Lung microvascular endothelial cell (primary cell): ENCODE measurements at places on chromosomes 16 and 17.

DNA sequence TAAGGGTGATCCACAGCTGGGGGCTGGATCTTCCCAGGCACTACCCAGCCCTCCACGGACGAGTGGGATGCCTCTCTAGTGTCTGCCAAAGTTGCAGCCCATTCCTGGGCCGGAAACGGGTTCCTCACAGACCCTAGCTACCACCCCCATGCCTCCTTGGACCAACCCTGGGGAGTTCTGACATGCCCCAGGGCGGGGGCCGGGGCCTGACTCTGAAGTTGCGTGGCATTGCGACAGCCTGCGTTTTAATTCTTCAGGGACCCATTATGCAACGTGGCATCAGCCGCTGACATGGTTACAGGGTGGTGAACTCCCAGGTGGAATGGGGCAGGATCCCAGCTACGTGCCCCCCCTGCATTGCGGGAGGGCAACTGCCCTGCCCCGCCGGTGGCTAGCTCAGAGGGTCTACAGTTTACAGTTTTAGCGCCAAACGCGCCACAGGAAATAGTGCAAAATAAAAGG is 2.7 kb downstream of the CBX4 start:
- no peak for DNase-seq

- no peak for DNase-seq
These were observed 617.3 kb upstream of the GOT2 start for GRCh38 chr16:59351305-59351903.

- DNase-seq: no peak
These were observed 2.6 kb upstream of the N4BP1 start for GRCh38 chr16:48612611-48613010.

DNA sequence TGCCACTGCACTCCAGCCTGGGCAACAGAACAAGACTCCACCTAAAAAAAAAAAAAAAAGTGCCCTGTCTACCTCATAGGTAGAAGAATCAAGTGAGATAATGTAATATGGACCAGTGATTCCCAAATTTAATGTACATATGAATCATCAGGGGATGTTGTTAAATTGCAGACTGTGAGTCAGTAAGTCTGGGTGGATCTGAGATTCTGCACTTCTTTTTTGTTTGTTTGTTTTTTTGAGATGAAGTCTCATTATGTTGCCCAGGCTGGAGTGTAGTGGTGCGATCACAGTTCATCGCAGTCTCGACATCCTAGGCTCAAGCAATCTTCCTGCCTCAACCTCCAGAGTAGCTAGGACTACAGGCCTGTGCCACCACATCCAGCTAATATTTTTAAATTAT is 31.6 kb downstream of the HOXB1 start:
- DNase-seq: no peak

DNA sequence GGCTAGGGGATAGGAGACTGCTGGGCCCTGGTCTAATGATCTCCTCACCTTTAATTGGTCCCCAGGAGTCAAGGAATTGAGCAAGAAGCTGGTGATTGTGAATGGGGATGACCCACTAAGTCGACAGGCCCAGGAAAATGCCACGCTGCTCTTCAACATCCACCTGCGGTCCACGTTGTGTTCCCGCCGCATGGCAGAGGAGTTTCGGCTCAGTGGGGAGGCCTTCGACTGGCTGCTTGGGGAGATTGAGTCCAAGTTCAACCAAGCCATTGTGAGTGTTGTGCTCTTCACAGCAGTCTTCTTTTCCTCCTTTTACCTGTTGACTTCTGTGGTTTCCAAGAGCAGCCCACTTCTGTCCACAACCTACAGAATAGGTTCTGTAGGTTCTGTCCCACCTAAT is 19.4 kb downstream of the POLR2A start:
- DNase-seq: no peak

- no peak for DNase-seq
These were observed 3.4 kb downstream of the DHX58 start for GRCh38 chr17:42109086-42109485.
